ENCODE measurements at places on chromosomes 1 and 21.

GRCh38 chr1:32111789-32112188 is 3.9 kb downstream of the KPNA6 start:
- no peak for DNase-seq

DNA sequence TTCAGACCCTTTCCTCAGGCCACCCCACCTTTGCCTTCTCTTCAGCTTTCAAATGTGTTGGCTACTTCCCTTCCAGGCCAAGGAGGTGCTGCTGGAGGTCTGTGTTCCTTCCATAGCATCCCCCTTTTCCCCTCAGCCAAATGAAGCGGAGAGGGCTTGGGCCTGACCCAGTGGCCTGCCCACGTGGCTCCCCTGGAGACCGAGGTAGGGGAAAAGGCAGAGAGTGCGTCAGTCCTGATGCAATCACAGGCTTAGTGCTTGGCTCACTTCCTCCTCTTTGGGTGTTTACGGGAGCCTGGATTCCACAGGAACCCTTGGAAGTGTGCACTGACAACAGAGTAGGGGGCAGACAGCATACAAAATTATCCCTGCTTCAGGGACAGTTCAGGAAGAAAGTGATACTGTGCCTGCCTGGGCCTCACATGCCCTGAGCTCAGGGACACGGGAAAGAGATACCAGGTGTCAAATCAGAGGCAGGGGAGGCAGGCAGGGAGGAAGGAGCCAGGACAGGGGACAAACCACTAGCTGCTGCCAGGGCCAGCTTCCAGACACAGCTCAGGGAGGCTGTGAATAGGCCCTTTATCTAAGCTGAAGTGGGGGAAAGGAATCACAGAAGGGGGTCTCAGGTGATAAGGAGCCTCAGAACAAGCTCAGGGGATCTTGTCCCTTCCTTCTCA is 16.6 kb upstream of the PTP4A2 start:
- DNase-seq = peak; percentile 92

DNA sequence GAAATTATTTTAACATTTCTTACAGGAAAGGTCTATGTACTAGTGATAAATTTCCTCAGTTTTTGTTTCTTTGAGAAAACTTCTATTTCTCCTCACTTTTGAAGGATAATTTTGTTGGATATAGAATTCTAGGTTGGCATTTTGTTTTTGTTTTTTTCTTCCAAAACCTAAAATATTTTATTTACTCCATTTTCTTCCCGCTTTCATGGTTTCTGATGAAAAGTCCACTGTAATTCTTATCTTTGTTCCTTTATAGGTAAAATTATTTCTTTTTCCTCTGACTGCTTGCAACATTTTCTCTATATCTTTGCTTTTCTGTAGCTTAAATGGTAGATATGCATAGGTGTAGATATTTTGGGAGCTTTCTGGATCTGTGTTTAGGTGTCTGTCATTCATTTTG is 153.9 kb upstream of the DSCAM start:
- no peak for DNase-seq

- peak; percentile 5 for DNase-seq
Observed at GRCh38 chr1:166947398-166948043, 27.8 kb downstream of the ILDR2 start.

GRCh38 chr1:194705123-194705854 is 1518.9 kb upstream of the B3GALT2 start:
- no peak for DNase-seq

DNA sequence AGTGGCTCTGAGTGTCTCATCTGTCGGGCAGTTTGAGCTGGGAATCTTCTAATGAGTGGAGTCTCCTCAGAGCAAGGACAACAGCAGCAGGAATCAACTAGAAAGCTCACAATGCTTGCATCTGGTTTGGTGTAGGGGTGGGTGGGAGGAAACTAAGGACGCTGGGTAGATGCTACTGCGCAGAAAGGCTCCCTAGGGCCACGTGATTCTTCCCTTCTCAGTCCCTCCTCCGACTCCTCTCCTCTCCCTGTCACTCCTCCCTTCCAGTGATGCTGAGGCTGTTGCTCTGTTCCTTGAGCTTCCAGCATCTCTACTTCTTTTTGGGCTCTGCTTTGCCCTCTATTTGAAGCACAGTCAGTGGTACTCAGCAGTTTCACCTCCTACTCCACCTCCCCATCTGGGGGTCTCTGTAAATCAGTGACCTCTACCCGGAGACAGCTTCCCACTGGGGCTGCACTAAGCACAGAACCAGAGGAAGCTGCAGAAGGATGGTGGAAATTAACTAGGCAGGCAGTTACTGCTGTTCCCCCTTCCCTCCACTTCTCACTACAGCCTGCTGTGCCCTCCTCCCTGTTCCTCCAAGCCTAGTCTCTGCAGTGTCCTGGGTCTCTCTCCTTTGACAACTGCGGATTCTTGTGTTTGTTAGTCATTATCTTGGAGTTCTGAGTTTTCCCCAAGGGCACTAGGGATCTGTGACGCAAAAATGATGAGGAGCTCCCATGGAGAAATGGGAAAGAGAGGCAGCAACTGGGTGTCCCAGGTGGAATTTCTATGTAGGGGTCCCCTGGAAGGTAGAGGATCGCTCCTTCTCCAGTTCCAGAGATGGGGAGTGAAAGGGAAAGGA is 5.8 kb downstream of the LINGO4 start:
- DNase-seq = no peak

- DNase-seq = no peak
Observed at GRCh38 chr1:203362720-203363025, 11.8 kb upstream of the FMOD start.

- no peak for DNase-seq
Observed at GRCh38 chr1:1398677-1399186, 403 bp downstream of the CCNL2 start.

DNA sequence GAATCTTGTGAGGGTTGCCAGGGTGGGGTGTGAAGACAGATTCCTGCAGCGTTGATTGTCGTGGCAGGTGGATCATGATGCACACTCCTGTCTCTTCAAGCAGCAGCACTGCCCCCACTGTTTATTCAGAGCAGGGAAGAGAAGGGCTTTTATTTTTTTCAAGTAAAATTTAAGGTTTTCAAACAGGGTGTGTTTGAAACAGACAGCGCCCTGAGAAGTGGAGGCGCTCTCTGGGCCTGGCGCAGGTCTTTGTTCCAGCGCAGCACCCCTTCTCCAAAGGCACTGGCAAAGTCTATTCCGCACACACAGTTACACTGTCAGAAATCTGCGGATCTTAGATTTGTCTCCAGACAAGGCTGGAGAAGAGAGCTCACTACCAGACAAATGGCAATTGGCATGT is 7.0 kb downstream of the C1orf53 start:
- DNase-seq = no peak

DNA sequence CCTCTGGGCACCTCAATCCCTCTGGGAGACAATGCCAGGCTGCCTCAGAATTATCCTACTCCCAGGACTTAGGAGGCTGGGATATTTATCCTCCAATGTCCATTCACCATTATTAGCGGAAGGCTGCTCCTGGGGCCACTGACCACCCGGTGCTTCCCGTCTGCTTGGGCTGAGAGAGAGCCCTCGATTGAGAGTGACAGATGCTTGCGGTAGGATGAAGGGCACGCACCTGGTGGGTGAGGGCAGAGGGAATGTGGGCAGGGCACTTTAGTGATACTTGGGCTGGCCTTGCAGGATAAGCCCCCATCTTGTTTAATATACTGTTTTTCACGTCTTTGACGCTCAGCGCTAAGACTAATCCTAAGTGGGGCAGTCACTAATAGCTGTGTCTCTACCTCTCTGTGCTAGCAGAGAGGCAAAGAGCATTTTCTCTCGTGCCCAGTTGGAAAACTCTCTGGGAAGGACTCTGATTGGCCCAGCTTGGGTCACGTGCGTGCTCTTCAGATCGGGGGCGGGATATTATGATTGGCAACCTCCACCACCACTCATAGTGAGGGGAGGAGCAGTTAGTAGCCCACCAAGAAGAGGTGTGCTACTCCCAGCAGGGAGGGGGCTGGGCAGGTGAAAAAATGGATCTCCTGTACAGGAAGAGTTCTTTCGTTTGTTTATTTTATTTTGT is 10.6 kb upstream of the PARS2 start:
- no peak for DNase-seq

DNA sequence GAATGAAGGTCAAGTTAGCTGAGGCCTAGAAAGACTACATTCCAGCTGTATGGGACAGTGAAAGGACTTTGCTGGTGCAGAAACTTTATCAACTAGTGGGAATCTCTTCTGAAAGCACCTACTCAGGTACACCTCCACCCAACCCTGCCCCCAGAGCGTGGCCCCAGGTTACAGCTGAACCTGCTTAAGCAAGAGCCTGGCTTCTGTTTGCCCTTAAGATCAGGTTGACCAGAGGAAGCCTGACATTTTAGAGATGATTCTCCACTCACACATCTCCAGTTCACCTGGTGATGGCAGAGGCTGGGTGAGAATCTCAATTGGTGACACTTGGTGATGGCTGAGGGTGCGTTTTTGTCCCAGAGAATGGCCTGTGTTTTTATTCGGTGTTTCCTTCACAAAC is 24.0 kb downstream of the ELAPOR1 start:
- no peak for DNase-seq

DNA sequence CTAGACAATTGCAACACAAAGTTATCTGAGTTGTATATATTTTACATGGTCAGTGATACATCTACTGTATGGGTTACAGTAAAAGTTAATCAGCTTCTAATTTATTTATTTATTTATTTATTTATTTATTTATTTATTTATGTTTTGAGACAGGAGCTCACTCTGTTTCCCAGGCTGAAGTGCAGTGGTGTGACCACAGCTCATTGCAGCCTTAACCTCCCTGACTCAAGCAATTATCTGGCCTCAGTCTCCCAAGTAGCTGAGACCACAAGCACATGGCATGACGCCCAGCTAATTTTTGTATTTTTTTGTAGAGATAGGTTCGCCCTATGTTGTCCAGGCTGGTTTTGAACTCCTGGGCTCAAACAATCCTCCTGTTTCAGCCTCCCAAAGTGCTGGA is 241.6 kb downstream of the PTPRC start:
- DNase-seq = no peak

- DNase-seq = no peak
Observed at GRCh38 chr1:160062230-160062532, 7.8 kb downstream of the KCNJ10 start.

GRCh38 chr21:15095326-15095725 is 30.5 kb upstream of the NRIP1 start:
- peak; percentile 10 for DNase-seq

- no peak for DNase-seq
Observed at GRCh38 chr1:7962636-7963377, 1.3 kb downstream of the PARK7 start.

- no peak for DNase-seq
Observed at GRCh38 chr1:204092632-204093420, 19.9 kb downstream of the SOX13 start.

DNA sequence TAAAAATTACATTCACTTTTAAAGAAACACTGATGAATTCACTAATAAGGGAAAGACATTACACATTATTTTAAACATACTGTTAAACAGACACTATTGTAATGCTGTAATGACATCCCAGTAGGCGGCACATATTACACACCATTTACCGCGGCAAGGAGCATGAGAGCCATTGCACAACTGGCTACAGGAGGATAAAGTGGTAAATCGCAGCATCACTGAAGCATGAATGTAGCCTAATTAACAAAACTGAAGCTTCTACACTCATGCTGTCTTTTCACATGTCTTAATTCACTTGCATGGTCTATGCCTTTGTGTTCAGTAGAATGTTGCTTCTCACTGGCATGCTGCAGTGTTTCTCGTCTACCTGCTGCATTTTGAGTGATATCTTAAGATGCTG is 1046.0 kb downstream of the MRPL39 start:
- DNase-seq = no peak

GRCh38 chr1:116291024-116291423 is 82.0 kb upstream of the ATP1A1 start:
- DNase-seq = peak; percentile 8

GRCh38 chr1:230728710-230729392 is 14.9 kb upstream of the AGT start:
- no peak for DNase-seq

GRCh38 chr1:11138952-11139351 is 39.3 kb upstream of the EXOSC10 start:
- peak; percentile 69 for DNase-seq

GRCh38 chr1:189769448-189769847 is 708.2 kb downstream of the BRINP3 start:
- DNase-seq = no peak

- no peak for DNase-seq
Observed at GRCh38 chr1:36400825-36401601, 3.3 kb upstream of the LSM10 start.

DNA sequence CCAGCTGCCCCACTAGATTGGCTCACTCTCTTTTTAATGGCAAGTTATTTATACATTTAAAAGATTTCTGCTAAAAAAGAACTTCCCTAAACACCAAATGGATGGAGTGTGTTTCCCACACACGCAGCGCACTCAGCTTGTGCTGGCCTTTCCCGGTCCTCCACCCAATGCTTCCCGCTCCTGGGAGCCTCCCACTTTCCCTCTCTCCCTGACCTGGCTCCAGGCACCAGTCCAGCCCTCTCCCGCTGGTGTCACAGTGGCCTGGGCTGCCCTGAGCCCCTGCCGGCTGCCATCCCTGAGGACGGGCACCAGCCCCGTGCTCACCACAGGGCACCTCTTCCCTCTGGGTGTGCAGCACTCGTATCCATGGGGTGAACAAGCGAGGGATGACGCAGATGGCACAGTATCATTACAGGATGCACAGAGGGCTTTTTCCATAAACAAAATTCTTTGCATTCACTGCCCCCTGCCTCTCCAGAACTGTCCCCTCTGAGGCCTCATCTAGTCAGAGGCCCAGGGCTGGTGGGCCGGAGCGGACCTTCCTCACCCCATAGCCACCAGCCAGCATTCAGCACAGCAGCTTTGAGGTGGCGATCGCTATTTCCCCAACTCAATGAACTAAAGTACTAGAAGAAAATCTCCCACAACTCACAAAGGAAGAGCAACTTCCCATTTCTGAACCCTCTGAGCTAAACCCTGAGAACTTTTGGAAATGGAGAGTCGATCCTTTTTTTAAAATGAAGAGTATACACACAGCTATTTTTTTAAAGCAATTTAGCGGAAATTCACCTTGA is 68.5 kb downstream of the SLC37A1 start:
- no peak for DNase-seq

- no peak for DNase-seq
Observed at GRCh38 chr1:7280347-7280960, 490.6 kb upstream of the VAMP3 start.

DNA sequence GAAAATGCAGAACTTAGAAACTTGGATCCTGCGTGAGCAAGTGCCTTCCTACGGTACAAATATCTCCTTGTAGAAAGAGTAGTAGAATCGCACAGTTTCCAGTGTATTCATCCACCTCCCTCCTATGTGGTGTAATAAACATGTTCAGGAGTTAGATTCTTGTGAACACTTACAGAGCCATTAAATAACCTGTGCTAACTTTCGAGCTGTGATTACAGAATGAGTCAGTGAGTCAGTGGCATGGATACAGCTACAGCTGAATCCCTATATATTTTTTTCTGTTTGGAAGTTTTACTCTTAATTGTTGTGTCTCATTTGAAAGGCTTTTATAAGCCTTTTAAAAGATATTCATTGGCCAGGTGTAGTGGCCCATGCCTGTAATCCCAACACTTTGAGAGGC is 148.7 kb downstream of the EDEM3 start:
- DNase-seq = peak; percentile 59

- DNase-seq = no peak
Observed at GRCh38 chr21:46065215-46065913, 32.5 kb upstream of the COL6A2 start.

- no peak for DNase-seq
Observed at GRCh38 chr1:36771240-36771639, 263.1 kb downstream of the GRIK3 start.

- DNase-seq = no peak
Observed at GRCh38 chr1:91836331-91837040, 49.5 kb downstream of the TGFBR3 start.
